ENCODE measurements at places on chromosomes 6 and 20.

DNA sequence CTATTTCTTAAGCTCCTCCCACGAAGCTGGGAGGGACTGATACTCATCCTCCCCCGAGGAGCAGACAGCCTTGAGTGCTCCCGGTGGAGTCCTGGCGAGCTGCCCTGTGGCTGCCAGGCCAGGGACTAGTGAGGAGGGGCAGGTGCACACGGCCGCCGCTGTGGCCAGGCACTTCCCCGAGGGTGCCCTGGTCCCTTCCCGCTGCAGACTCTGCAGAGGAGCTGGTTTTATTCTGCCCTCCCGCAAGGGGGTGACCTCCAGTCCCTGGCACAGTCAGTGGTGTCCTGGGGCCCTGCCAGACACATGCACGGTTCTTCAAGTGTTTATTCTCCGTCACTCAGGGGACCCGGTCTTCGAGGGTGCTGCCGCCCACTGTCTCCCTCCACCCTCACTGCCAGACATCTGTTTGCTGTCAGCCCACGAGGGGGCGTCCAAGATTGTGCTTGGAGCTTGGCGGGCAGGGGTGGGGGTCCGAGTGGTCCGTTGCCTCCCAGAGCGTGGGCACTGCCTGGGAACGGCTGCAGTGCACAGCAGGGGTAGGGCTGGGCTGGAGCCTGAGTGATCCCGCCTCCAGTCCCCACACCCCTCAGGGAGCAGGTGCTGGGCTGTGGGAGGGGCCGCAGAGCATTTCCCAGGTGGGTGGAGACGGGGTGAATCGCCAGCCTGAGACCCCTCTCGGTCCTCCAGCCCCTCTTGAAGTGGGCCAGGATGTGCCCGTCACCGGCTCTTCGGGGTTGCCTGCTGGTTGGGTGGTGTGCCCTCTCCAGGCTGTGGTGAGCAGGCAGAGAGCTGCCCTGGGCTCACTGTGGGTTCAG is 3.1 kb upstream of the CABLES2 start:
- no peak for DNase-seq

DNA sequence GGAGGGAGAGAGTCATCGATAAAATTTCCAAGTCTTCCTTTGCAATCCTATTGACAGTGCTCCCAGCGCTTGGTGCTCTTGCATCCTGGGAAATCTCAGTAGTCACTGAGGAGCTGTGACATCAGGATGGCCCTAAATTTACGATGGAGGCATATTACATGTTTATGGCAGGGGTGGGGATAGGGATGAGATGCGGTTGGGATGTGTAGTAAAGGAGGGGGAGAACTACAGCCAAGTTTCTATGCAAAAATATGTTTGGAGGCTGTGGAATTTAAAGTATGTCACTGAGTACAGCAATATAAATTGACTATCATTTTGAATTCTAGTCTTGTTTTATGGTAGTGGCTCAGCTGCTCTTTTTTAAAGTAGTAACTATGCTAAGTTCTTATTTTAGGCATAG is 544.9 kb downstream of the PKHD1 start:
- DNase-seq: no peak

GRCh38 chr6:161412795-161413194 is 138.9 kb upstream of the AGPAT4 start:
- no peak for DNase-seq

DNA sequence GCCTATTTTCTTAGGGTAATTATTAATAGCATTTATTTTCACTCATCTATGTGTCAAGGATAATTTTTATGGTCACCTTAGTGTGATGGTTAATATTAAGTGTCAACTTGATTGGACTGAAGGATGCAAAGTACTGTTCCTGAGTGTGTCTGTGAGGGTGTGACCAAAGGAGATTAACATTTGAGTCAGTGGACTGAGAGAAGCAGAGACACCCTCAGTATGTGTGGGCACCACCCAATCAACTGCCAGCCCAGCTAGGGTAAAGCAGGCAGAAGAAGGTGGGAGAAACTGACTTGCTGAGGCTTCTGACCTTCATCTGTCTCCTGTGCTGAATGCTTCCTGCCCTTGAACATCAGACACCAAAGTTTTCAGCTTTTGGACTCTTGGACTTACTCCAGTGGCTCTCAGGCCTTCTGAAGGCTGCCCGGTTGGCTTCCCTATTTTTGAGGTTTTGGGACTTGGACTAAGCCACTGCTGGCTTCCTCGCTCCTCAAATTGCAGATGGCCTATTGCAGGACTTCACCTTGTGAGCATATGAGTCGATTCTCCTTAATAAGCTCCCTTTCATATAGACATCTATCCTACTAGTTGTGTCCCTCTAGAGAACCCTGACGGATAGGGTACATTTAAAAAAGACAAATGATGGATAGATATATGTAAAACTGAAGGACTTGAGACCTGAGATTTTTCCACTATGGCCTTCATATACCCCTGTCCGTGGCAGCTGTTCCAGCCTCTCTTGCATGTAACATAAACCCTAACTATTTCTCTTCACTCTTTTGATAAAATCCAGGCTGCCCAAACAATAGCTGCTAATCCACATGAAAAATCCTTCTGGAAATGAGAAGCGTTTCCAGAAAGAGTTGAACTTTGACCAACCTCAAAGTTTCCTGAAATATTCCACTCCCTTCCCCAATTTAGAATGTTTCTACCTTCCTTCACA is 62.1 kb upstream of the RGS17 start:
- DNase-seq: no peak

- DNase-seq: no peak
These were observed 198.9 kb downstream of the MTFR2 start for GRCh38 chr6:136051140-136051775.

GRCh38 chr6:125954735-125955339 is 1.7 kb upstream of the HINT3 start:
- no peak for DNase-seq

- no peak for DNase-seq
These were observed 686 bp downstream of the COL12A1 start for GRCh38 chr6:75204959-75205775.

DNA sequence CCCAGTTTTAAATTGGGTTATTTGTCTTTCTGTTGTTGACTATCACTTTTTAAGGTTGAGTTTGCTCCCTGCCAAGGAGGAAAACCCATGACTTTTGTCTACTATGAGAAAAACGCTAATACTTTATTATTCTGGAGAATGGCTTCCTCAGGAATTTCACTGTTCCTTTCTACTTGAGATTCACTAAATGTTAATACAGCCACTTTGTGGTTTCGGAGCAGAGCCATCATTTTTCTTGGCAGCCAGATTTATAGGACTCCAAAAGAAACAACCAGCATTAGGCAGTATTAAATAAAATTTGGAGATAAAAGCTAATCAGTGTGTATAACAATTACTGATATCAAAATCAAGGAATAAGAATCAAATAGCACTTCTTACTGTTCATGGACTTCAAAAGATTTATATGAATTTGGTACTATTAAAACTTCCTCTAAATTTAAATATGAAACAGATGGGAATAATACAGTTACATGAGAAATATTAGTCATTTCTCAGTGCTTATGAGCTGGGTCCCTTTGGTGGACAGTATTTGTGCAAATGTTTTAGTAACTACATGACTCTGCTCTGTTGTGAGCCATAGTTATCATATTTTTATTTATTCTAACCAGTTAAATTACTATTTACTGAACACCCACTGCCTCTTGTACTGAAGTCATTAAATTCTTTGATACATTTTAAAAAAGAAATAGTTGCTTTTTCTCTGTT is 64.1 kb upstream of the FBXO30 start:
- DNase-seq: no peak

DNA sequence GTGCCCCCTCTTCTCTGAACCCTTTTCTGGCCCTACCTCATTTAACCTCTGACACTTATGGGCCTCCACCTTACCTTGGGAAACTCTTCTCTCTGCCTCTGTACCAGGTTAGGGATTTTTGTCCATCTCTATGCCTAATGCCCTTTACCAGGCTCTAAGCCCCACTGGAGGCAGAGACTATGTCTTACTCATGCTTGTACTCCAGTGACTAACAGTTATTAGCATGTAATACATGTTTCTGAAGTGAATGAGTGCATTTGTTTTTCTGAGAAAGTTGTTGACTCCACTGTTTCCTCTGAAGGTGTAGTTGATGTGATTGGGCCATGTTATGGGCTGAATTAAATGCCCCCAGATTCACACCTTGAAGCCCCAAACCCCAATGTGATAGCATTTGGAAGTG is 234.3 kb downstream of the PACRG start:
- DNase-seq: no peak

DNA sequence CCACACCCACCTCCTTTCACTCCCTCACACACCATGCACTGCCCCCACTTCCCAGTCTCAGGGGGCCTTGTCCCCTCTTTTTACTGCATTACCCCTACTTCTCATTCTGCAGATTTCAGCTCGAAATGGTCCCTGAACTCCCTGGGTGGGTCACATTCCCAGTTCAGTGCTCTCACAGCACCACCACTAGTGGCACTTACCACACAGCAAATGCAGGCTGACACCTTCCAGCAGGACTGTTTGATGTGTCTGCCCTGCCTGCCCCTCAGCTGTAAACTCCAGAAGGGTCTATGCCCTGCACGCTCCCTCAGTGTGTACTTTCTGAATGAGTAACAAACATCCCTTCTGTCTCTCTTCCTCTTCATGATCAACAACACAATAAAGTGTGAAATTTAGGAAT is 4.0 kb downstream of the DYNLT1 start:
- no peak for DNase-seq

DNA sequence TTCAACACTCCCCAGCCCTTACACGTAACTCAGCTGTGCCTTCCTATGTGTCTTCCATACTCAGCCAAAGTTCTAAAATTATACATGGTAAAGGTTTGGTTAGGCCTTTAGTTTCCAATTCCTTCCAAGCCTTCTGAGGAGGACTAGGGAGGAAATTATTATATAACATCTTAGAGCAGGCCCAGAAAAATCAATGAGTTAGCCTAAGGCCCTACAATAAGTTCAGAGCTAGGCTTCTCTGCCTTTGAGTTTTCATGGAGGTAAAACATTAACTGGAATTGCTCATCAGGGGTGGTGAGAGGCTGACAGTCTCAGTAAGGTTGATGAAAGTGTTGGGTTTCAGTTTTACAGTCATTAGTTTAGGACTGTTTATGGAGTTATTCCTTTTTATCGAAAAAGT is 286.0 kb downstream of the ADGB start:
- no peak for DNase-seq

DNA sequence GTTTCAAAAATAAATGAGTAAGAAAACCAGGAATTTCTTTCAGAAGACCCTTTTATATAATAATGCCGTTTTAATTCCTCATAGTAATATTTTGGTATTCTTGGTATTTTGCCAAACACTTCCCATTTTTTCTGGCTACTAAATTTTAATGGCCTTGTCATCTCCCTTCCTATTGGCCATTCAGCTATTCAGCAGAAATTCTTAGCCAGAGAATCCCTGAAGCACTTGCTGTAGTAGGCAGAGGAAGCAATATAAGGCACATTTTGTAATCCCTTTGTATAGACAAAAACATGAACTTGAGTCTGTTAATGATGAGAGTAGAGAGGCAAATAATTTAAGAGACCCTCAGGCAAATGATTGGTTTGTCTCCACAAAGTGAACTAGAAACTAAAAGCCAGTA is 118.4 kb upstream of the LAMP5 start:
- no peak for DNase-seq

- DNase-seq: no peak
These were observed 20.1 kb downstream of the C6orf141 start for GRCh38 chr6:49570474-49571079.

- DNase-seq: peak; percentile 46
These were observed 35.2 kb downstream of the NDUFAF5 start for GRCh38 chr20:13819885-13820645.

DNA sequence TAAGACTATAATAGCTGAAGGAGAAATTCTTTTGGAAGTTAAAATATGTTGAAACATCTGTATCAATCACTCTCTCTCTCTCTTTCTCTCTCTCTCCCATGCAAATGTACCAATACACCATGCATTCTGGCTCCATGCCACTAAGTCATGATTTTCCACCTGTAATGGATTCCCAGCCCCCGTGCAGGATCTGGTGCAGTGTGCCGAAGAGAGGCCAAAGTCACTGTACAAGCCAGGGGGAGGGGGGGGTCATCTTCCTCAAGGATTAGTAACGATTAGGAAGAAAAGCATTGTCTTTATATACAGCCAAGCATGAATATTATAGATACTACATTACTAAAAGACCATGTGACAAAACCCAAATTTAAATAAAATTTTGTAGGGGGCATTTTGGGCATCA is 725.1 kb downstream of the KIF16B start:
- no peak for DNase-seq

- no peak for DNase-seq
These were observed 68.0 kb downstream of the CLVS2 start for GRCh38 chr6:123064038-123064437.

GRCh38 chr20:46566125-46566524 is 15.7 kb upstream of the OCSTAMP start:
- no peak for DNase-seq

DNA sequence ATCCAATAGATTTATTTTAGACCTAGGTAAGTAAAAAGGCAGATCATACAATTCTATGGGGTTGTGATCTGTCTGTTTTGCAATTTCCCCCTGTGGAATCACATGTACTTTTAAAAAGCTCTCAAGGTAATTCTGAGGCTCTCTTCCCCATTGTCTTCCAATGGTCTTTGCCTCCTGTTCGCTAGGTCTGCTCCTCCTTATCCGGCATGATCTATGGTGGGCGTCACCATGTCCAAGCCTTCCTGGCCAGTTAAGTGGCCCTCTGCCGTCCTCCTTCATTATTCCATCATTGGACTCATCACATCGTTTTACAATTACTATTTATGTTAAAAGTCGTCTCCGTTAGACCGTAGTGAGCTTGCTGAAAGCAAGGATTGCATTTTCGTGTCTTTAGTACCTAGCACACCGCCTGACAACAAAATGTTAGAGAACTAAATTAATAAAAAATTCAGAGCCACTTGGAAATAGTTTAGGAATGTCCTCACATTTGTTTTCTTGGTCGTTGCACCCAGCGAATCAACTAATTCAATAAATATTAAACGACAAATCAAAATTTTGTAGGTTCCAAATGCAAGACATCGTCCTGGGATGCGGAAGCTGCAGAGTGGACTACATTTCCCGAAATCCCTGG is 2.2 kb upstream of the STXBP5 start:
- no peak for DNase-seq

GRCh38 chr6:140846503-140847261 is 1286.0 kb upstream of the GJE1 start:
- no peak for DNase-seq

GRCh38 chr20:38789503-38790199 is 15.8 kb upstream of the PPP1R16B start:
- DNase-seq: no peak

DNA sequence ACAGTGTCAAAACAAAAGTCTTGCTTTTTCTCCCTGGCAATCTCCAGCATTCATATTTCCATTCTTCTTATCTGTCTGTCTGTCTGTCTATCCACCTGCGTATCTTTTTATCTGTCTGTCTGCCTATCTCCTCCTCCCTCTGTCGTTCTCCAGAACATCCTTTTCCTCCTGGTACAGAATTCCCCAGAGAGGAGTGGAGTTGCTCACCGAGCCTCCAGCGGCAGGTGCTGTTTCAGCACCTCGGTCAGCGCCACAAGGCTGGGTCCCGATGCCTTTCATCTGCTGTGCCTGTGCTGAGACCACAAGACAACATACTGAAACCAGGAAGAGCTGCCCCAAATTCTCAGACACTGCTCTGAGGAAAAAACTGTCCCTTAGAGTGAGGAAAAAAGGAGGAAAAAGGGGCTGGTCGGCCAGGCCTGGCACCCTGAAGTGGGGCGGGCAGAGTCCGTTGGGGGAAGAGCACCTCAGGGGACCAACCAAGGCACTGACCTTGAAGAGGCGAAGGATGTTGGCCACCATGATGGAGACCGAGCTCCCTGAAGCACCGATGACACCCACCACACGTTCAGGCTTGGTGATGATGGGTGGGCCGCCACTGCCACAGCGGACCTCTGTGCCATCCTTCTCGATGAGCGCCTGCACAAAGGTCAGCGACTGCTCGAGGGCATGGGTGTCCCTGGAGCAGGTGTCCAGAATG is 13.3 kb downstream of the GRM4 start:
- DNase-seq: peak; percentile 11

Measured in midbrain (tissue), 1 donor.